CD4-positive, alpha-beta T cell treated with Interleukin-10 for 1 hour (primary cell): ENCODE measurements at places on chromosomes 3 and 15.

GRCh38 chr3:111311709-111312235, 230.2 kb upstream of the CD96 start:
- peak; percentile 33 for DNase-seq

DNA sequence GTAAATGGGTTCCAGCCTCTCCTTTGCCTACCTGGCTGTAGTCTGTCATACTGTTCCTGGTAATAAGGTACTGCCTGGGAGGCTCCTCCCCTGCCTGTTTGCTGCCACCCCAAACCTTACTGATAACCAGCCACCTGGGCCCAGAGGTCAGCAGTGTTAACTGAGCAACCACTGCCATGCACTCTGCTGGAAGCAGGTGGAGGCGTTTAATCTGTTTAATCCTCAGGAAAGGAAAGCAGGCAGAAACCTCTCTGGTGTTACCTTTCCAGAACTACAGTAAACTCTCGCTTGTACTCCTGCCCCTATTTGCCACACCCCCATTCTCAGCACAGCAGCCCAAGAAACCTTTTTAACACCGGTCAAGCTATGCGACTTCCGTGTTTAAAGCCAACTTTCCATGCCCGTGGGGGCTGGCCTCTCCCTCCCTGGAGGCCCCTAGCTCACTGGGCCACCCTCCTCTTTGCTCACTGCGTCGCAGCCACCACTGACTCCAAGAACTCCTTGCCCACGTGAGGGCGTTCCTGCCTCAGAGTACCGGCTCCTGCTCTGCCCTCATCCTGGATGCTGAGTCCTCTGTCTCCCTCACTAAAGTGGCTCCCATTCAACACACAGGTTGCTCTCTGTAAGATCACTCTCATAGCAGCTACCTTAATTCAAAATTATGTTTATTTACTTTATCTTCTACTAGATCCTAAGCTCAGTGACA, 8.3 kb downstream of the BDH1 start:
- DNase-seq, result no peak

- no peak for DNase-seq
Measured at GRCh38 chr15:90596943-90597342, 67.2 kb downstream of the CRTC3 start.

GRCh38 chr3:60114191-60114590, 1064.4 kb upstream of the CFAP20DC start:
- no peak for DNase-seq
